Cardiac septum (tissue), 1 donor: ENCODE measurements at places on chromosomes 3 and 15. TPM values are rescaled to one million over a fixed set of nuclear protein-coding genes. Genes with fewer than 3 reads are reported as not detected.

Gene EPHA3
- 9.2 TPM for total RNA-seq

Gene SFMBT1
- 14.7 TPM for total RNA-seq

Gene CFAP20DC
- total RNA-seq = 0.08 TPM

Gene SPATA12
- total RNA-seq = not detected

Gene HIGD1A
- total RNA-seq = 266 TPM

Gene MGLL
- total RNA-seq = 45.7 TPM

Gene PROS1
- 275 TPM for total RNA-seq
